ENCODE measurements at places on chromosomes 13 and 19. TPM values are rescaled to one million over a fixed set of nuclear protein-coding genes. Genes with fewer than 3 reads are reported as not detected.

The FFAR1 gene
- total RNA-seq = 0.37 TPM

The METTL21C gene
- total RNA-seq = not detected

DNA sequence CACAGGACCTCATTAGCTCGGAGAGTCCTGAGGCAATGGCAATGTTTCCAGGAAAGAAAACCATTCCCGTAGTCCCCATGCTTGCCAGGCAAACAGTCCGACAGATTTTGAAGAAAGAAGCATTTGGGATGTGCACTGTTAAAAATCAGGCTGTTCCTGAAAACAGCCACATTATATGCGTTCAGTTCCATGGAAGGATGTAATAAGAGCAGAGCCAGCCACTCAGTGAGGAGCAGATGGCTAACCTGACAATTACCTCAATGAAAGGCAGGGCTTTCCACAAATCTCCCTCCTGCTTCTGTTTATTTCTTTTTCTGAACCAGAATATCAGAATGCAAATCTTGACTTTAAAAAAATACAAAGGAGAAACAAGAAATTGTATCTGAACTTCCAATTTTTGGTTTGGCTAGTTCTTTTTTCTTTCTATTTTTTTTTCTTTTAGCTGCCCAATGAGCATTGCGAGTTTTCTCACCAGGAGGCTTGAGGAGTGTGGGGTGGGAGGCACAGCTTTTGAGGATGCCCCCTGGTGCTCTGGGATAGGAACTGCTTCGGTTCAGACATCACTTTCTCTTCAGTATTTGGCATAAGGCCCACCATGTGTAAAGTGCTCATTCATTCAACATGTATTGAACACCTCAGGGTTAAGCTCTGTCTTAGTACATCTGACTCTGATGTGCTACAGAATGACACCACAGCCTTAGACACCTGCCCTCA is 124.2 kb downstream of the TBC1D4 start:
- DNase-seq = peak; percentile 24

The RAP2A gene
- 39.0 TPM for total RNA-seq

DNA sequence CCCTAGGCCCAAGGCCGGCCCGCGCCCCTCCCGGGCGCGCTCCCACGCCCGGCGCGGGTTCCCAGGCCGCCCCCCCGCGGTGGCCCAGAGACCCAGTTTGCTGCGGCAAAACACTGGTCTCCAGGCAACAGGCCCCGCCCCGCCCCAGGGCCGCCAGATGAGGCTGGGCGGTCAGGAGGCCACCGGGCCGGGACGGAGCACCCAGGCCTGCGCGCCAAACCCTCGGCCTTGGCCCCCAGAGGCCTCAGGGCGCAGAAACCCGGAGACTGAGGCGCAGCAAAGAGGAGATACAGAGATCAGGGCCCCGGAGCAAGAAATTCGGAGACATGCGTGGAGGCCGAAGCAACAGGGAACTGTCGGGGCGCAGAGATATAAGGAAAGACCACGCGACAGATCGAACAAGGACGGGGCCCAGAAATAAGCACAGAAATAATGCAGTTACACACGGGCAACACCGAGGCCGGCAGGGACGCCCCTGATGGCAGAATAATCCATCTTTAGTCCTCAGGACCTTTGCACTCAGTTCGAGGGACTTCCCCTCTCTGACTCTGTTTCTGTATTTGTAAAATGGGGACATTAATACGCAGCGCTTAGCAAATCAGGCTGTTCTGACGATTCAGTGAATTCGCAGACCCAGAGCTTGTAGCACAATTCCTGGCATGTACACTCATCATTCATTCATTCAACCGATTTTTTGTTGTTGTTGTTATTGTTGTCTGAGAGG is 20.8 kb upstream of the ERCC1 start:
- DNase-seq = peak; percentile 94

The NLRP5 gene
- total RNA-seq = not detected

DNA sequence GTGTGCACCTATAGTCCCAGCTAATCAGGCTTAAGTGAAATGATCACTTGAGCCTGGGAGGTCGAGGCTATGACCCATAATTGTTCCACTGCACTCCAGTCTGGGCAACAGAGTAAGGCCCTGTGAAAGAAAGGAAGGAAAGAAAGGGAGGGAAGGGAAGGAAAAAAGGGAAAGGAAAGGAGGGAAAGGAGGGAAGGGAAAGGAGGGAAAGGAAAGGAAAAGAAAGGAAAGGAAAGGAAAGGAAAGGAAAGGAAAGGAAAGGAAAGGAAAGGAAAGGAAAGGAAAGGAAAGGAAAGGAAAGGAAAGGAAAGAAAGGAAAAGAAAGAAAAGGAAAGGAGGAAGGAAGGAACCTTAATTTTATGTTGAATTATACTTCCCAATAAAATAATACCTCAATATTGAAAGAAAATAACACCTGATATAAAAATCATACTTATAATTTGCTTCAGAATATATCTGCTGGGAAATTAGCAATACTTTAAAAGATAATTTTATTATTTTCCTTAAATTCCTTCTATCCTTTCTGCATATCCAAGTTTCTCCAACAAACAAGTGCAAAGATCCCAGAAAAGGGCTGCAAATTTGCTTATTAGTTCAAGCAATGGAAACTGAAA is 177.3 kb downstream of the KLF12 start:
- no peak for DNase-seq

DNA sequence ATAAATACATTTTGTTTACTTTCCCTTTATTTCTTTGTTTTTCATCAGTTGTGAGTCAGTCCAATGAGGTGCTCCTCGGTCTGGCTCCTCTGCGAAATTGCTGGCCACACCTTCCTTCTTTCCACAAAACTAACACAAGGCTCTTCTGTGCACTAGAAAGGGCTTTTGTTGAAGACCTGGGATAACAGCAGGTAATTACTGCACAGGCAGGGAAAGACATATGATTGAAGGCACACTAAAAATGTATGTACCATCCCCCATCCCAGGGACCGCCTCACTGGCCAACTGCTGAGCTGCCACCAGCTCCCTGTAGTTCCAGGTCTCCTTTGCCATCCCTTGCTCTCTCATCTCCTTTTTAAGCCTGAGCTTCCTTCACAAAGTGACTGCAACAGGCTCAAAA is 180.5 kb downstream of the EFNB2 start:
- DNase-seq = no peak

DNA sequence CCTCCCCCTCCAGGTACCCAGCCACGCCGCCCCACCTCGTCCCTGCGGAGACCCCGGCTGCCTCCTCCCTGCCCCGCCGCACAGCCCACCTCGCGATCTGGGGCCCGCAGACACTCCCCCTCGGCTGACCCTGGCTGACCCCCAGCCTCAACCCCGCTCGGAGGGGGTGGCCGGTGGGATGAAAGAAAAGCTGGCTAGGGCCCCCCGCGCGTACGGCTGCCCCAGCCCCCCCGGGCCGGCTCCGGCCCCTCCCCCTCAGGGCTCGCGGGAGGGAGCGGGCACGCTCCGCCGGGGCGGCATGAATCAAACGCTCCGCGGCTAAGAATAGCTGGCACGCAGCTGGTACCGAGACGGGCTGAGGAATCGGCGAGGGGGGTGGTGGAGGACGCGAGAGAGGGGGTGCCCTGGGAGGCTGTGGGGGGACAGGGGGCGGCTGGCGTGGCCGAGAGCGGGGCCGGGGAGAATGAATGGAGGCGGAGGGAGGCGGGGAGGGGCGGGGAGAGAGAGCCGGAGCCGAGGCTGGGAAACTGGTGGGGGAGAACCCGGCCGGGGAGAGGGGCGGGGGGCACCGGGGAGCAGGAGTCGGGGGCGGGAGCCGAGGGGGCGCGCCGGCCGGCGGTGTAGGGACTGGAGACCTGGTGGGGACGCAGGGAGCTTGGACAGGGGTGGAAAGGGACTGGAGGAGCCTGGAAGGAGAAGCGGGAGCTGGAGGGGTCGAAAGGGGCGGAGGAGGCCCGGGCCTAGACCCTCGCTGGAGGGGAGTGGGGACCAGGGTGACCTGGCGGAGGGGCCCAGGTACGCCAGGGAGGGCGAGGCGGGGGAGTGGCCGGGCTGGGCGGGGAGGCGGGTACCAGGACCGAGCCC is 1.1 kb downstream of the SHANK1 start:
- DNase-seq = peak; percentile 29

DNA sequence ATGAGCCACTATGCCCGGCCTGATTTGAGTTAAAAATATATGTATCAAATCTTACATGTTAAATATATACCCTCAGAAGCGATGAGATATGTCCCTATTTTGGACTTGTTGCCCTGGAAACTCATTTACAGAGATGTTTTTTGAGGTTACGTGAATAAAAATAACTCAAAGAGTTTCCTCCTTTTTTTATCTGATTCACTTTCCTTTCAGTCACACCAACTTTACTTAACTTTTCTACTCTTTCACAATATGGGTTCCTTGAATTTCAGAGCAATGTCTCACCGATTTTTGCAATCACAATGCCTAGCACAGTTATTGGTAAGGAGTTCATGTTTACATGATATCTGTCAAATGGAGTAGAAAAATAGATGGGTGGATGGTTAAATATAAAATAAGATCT is 2.3 kb downstream of the OR7C2 start:
- no peak for DNase-seq

The LDLR gene
- total RNA-seq = 271 TPM

DNA sequence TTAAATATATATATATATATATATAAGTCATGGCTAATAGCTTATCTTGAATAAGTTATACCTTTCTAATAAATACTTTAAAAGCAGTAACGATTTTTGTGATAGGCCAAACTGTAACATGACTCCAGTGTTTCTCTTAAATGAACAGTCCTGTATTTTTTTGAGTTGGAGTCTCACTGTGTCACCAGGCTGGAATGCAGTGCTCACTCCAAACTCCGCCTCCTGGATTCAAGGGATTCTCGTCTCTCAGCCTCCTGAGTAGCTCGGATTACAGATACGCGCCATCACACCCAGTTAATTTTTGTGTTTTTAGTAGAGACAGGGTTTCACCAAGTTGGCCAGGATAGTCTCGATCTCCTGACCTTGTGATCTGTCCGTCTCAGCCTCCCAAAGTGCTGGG is 814.2 kb upstream of the SLITRK5 start:
- no peak for DNase-seq

The LGI4 gene
- total RNA-seq = 3.5 TPM

- no peak for DNase-seq
Observed at GRCh38 chr13:100853434-100853833, 178.8 kb upstream of the TMTC4 start.

- DNase-seq = peak; percentile 80
Observed at GRCh38 chr19:58117841-58118575, 20.0 kb upstream of the ZSCAN18 start.

DNA sequence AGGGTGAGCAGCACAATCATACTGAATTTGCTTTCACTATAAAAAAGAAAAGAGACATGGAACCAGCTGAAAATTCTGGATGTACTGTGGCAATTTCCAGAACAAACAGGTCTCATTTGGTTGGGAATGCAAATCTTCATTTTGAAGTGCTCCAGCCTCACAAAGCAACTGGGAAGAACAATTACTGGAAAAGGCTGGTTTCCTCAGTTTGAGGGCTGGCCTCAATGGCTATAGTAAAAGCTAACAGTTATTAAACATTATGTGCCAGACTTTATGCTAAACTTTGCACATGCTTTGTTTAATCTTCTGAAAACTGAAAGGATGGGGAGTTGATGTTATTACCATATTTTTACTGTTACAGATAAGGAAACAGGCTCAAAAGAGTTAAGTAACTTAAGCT is 3.0 kb downstream of the OBI1 start:
- no peak for DNase-seq

- DNase-seq = no peak
Observed at GRCh38 chr13:110419381-110419791, 112.3 kb downstream of the COL4A2 start.
